ENCODE measurements at places on chromosomes 1 and 21. TPM values are rescaled to one million over a fixed set of nuclear protein-coding genes. Genes with fewer than 3 reads are reported as not detected.

DNA sequence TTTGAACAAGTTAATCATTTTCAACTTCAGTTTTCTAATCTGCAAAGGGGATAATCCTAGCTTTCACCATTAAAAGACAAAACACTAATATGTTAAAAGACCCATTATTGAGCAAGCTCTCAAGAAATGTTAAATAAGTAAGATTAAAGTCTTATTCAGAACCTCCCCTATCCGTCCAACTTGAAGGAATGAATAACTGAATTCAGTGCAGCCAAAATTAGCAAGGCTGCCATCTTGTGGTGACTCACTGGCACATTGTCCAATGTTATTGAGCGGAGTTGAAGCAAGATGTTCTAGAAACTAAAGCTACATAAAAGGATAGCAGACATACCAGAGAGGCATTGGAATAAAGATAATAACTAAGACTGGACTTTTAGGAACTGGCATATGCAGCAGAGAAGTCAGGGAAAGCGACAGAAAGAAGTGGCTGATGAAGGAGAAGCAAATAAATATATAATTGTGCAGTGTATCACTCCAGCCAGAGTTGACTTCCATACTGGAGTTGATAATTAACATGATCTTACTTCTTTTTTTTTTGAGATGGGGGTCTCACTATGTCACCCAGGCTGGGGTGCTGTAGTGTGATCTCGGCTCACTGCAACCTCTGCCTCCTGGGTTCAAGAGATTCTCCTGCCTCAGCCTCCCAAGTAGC lies 8.2 kb upstream of the CAP1 start:
- peak; percentile 36 for DNase-seq

Gene MRTO4
- 19.7 TPM for total RNA-seq

GRCh38 chr1:94345148-94345721 lies 73.0 kb upstream of the ABCD3 start:
- no peak for DNase-seq

DNA sequence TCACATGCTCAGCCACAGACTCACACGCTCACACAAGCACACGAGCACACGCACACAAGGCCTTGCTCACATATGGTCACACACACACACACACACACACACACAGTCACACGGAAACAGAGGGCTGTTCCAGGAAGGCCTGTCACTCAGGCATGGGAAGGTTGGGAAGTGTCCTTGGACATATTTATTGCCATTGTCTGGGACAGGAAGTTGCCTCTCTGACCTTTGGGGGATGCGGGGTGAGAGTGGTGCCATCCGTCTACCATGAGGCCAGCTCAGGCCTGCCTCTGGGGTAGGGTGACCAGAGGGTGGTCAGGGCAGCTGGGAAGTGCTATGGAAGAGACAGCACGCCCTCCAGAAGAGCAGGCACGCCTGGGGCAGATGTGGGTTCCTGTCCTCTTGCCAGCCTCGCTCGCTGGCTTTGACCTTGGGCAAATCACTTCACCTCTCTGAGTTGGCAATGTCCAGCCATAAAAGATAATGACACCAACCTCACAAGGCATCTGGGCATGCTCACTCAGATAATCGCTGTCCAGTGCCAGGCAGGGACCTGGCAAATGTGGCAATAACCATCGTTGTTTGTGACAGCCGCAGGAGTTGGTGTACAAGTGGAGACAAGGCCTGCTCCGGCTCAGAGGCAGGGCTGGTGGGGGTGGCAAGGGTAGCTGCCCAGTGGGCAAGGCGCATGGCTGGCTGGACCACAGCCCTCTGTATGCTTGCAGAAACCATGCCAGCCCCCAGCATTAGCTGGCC lies 8.0 kb upstream of the GUCA2A start:
- peak; percentile 67 for DNase-seq

- DNase-seq: no peak
Observed at GRCh38 chr1:242147096-242147976, 148.4 kb upstream of the MAP1LC3C start.

DNA sequence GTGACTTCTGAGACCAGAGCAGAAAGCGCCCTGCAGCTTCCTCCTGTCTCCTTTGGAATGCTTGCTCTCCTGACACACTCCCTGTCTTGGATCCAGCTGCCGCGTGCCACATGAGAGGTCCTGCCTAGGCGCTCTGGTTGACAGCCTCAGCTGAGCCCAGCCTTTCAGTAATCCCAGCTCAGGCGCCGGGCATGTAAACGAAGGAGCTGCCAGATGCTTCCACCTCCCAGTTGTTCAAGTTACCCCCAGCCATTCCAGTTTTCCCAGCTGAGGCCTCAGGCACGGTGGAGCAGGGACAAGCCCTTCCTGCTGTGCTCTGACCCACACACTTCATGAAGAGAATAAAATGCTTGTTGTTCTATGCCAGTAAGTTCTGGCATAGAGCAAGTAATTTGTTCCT lies 14.3 kb upstream of the CD34 start:
- DNase-seq: peak; percentile 43

Gene OR10K2
- total RNA-seq: not detected

DNA sequence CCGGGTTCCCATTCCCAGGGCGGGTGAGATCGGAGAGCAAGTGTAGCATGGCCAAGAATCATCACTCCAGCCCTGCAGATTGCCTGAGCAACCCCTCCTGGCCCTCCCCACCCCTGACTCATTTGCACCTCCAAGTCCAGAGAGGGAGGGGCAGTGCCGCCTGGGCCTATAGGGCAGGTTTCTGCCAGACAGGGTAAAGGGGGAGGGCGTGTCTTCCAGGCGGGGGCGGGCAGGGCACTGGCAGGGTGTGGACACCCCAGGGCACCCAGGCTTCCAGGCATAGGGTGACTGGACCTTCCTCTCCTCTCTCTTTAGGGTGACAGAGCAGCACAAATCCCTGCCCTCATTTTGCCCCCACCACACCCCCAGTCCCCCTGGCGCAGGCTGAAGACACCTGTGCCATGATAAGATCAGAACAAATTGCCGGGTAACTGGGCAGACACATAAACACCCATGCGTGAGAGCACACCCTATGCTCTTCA lies 3.2 kb upstream of the CRYBG2 start:
- no peak for DNase-seq

DNA sequence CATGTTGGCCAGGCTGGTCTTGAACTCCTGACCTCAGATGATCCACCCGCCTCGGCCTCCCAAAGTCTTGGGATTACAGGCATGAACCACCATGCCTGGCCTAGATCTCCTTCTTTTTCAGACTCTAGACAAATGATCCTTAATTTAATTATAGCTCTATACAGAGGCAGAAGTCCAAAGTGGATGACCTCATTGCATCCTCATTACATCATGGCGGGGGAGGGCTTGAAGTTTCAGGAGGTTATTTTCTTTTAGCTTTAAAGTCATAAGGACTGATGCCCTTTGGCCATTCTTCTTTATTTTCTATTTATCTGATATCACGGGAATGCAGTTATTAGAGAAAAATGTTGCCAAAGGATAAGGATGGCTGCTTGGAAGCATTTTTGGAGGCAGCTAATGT lies 14.1 kb upstream of the MARK1 start:
- DNase-seq: no peak

- no peak for DNase-seq
Observed at GRCh38 chr1:106526650-106527049, 529.8 kb upstream of the PRMT6 start.

GRCh38 chr1:185129708-185130107 lies 27.0 kb downstream of the TRMT1L start:
- DNase-seq: no peak

- DNase-seq: no peak
Observed at GRCh38 chr1:168693197-168693871, 35.7 kb downstream of the DPT start.

Gene UBASH3A
- not detected for total RNA-seq

DNA sequence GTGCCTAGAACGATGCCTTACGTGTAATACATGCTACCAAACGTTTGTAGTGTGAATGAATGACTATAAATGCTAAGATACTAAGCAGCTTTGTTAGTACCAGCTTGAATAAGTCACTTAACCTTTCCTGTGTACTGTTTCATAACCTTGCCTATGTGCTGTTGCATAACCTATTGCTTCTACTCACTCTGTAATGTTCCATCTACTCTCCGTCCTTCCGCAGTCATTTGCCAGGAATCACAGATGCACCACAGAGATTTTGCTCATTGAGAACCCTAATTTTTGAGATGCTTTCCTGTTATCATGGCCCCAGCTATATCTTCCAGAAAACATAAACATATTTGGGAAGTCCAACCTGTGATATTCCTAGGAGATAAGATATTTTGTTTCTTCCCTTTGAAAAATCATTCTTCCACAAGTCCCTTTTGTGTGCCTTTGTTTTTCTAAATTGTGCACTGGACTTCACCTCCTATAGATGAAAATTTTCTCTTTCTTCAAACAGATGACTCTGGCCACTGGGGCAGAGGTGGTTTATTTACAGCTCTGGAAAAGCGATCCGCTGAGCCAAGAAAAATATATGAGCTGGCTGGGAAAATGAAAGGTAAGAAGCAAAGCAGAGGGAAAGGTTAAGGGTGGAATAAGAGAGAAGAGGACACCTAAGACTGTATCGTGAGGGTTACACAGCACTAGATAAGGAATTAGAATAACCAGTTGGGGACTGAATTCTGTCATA lies 44.8 kb downstream of the CHD1L start:
- peak; percentile 94 for DNase-seq

- no peak for DNase-seq
Observed at GRCh38 chr1:20726118-20726911, 6.2 kb downstream of the SH2D5 start.

DNA sequence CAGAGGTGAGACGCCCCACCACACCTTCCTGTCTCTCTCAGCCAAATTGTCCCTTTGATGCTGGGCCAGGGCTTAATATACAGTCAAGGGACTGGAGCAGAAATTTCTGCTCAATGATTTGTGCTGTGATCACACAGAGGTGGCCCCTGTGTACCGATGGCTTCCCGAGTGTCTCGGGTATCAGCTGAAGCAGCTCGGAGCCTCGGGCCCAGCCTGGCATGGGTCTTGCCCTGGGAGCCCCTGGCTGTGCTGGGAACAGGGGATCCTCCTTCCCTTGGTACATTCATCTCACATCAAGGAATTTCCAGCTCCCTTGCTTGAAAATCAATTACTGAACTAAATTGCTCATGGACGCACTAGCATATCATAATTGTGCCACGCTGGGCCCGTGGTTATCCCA lies 148.8 kb upstream of the C1orf174 start:
- DNase-seq: no peak

Gene FAM72D
- 0.89 TPM for total RNA-seq
